ENCODE measurements at places on chromosomes 4 and X.
A peak's percentile ranks its signal among the peaks of the same experiment; 100 is the strongest.

DNA sequence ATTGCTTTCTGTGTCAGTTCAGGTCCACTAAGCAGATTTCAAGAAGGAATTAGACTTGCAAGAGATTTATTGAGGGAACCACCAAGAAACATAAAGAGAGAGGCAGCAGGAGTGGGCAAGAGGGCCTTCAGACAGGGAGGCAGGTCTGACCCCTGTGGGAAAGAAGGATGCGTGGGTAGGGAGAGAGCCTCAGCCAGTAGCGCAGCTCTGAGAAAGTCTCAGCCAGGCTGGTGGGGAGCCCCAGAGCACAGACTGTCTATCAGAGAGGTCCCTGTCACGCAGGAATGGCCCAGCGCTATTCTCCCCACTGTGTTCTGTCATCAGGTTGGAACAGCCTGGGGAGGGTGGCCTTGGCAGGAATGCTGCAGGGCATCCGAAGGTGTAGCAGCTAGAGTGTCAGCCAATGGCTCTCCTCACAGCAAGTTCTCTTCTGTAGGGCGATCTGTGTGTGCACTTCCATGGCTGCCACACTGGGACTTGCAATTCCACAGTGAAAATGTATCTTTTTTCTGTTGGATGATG, 48.0 kb downstream of the OTC start:
- ATAC-seq = no peak

DNA sequence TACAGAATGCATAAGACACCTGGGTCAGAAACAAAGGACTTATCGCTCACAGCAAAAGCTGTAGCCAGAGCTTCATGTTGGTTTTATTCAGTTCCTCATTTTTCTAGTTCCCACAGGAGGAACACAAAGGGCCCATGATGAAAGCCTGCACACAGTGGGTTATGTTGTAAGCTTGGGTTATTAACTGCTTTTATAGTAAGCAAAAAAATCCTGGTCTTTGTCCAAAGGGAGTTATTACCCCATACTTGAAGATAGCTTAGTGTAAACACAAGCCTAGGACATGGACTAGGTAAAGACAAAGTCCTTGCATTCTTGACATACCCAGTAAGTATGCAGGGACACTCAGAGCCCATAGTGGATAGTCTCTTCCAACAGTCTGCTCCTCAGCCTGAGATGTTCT, 11.7 kb downstream of the BBS12 start:
- no peak for ATAC-seq

DNA sequence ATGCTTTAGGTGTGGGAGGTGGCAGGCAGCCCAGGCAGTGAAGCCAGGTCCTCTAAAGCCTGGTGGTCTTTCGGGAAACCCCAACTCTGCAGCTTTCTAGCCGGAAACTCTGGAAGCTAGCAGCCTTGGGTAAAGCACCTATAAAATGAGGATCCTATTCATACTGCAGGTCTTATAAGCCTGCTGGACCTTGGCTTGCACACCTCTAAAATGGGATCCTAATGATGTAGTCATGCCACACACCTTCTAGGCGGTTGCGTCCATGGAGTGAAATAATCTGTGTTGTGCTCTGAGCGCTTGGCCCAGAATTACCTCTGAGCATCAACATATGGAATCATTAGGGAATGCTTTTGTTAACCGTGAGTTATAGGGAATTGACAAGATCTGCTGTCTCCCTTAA, 36.0 kb upstream of the STS start:
- no peak for ATAC-seq

DNA sequence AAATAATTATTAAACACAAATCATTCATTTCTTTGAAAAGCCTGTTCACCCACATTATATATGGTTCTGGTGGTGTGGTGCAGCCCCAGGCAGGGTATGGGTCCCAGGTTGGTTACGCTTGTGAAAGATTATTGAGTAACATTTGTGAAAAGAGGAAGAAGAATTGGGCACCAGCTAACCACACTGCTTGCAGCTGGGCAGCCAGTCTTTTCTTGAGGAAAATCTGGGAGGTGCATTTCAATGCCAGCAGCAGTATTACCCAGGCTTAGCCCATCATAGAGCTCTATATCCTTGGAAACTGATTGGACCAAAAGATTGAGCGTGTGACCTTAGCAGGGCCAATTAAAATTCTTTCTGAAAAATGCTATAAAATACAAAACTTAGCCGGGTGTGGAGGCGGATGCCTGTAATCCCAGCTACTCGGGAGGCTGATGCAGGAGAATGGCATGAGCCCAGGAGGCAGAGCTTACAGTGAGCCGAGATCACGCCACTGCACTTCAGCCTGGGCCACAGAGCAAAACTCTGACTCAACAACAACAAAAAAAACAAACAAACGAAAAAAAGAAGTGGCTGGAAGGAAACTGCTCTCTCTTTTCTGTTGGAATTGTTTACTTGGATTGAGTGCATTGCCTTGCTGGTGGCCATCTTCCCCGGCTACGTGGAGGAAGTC, 9.7 kb upstream of the PLAC8 start:
- ATAC-seq = no peak

GRCh38 chr4:116531870-116532269, 553.5 kb downstream of the TRAM1L1 start:
- ATAC-seq = no peak

DNA sequence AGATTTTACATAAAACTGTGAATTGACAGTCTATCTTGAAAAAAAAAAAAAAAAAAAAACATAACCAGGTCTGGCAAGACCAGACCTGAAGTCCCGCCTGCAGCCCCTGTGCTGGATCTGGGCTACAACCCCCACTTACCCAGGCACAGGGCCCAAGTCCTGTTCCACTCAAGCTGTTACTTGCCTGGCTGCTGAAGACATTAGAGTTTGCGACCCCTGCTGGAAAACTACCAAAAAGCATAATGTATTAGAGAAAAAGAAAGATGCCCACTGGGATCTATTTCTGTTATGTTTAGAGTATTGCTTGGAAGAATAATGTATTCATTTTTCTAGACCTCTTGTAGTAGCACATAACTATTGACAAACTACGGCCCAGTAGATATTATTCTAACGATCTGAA, 4.7 kb downstream of the HS3ST1 start:
- no peak for ATAC-seq

GRCh38 chr4:105116616-105117319, 29.9 kb upstream of the TET2 start:
- ATAC-seq = no peak

DNA sequence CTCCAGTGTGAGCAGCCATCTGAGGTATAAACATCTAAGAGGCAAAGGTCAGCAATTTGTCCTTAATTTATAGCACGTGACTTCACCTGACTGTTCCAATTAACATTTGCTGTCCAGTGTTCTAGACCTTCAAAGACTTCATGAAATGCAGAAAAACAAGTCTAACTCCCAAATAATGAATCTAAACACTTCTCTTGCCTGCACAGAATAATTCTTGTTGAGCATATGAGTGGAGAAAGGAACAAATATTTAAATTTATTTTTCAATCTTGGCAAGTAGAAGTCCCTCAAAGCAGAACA, 12.0 kb downstream of the RFC1 start:
- ATAC-seq = no peak

DNA sequence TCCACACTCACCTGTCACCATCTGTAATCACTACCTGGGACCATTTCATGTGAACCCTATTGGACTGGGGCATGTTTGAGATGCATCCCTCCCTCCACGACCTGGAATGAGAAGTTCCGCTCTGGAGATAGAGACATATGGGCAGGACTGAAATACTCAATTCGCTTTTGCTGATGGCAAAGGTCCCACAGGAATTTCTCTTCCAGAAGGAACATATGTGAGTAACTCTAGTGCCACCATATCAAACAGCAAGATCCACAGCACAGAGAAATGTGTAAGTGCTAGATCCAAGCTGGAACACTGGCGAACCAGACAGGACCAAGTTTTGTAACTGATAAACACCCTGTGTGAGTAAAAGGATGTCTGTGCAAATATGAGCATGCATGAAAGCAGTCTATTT, 43.9 kb downstream of the SEL1L3 start:
- no peak for ATAC-seq

GRCh38 chrX:133412246-133412645, 3.0 kb downstream of the GPC4 start:
- no peak for ATAC-seq

GRCh38 chr4:143699331-143700045, 987 bp downstream of the FREM3 start:
- ATAC-seq = no peak

DNA sequence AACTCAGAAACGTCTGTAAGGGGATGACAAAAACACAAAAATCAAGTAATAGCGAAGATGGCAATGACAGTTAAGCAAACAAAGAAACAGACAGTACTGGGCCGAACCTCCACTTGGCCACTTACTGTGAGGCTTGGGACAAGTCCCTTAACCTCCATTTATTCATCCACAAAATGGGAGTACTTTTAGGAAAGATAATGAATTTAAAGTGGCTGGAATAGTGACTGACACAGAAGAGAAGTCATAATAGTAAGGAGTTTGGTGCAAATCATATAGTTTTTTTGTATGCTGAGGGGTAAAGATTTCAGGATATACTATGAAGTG, 1.4 kb upstream of the TLR6 start:
- ATAC-seq = no peak

DNA sequence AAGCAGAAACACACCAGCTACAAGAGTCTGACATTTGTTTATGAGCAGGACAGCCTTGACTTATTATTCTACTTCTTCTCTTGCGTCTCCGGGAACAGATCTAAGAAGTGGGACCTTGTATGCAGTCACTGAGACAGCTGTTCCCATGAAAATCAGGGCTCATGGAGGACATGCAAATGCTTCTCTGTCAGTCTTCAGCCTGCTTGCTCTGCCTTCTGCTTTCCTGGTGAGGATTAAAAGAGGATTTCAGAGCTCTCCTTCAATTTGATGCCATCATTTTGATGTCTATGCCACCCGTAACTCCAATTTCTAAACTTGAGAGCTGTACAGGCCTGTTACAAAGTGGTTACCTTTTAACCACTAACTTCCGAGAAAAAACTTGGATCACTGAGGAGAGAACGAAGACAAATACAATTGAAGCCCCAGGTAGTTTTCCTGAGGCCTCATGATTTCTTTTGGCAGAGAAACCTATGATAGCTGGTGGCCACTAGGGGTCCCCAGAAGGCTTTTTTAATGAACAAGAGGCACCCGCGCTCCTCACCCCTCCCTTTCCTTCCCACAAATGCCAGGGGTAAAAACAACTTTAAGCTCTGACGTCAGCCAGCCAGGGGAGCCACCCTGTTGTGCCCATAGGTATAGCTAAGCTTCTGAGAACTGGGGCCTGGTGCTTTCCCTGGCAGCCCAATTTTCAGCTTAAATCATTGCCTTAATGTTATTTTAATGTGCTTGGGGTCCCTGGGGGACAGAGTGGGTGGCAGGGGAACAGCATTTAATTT, 97.0 kb downstream of the DDIT4L start:
- peak; percentile 91 for ATAC-seq

- no peak for ATAC-seq
These were observed 53.5 kb upstream of the VEGFD start for GRCh38 chrX:15437724-15438123.

DNA sequence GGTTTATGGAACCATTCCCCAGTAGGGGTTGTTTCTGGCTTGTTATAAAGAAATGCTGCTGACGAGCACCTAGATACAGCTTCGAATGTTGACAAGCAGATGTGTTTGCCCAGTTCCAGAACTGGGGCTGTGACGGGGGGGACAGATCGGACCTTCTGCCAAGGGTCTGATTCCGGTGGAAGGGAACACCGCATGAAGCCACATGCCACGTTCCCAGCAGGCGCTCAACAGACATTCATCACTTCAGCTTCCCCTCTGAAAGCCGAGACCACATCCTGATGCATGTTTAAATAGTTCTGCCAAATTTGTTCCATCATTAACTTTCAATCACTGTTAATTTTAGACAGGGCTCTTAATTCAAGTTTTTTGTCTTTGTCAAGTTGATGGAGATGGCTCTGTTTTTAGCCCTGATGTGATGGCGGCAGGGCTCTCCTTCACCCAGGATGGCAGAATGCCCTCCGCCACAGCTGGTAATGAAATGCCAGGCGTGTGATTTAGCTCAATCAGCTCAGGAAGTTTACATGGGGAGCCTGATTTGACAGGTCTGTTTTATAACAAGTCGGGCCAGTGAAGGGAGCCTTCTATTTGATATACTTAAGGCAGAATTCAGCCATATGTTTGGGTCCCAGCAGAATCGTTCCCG, 57.4 kb downstream of the PSAPL1 start:
- no peak for ATAC-seq

GRCh38 chrX:112380541-112381278, 298.1 kb upstream of the TRPC5 start:
- ATAC-seq = no peak

DNA sequence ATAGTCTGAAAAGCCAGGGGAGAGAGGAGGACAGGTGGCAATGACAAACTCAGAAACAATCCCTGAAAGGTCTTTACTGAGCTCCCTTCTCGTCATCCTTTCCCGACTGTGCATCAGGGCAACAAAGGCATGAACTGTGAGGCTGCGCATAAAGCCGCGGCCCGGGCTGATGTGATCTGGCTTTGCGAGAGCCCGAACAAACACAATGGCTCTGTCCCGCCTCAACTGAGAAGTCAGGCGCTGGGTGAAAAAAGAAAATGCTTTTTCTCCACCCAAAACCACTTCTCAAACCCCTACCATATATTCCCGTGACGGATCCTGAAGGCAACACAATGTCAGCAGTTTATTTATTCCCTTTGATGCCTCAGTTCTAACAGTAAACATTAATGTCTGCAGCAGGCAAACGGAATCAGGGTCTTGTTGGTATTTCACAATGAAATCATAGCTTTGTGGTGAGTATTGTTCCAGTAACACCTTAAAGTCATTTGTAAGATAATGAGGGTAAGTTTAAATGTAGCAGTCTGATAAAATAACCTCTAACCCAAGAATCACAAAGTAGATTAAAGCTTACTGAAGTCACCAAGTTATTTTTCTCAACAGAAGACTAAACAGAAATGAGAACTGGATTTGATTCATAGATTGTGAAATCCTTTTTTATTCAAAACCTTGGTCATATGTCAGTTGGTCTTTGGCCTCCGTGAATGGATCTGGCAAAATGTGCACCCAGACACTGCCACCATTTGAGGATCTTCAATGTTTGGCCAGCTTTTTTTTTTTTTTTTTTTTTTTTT, 67.4 kb downstream of the APBB2 start:
- peak; percentile 98 for ATAC-seq

GRCh38 chrX:2678583-2678982, 12.5 kb upstream of the CD99 start:
- no peak for ATAC-seq

- ATAC-seq = no peak
These were observed 118.8 kb downstream of the UCHL1 start for GRCh38 chr4:41375561-41375960.

DNA sequence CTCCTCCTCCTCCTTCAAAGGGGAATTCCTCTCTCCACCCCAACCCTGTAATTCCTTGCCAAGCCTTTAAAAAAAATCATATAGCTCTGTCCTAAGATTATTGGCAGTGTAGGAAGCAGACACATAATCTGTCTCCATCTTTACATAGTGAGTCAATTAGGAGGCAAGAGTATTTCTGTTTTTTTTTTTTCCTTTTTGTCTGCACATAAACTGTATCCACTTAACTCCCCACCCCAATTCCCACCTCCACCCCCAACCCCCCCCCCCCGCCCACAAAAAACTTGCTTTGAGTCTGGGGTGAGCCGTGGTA, 182.5 kb downstream of the RASL11B start:
- no peak for ATAC-seq
